Myocyte (in vitro differentiated cells): ENCODE measurements at places on chromosomes 6 and 20. TPM values are rescaled to one million over a fixed set of nuclear protein-coding genes. Genes with fewer than 3 reads are reported as not detected.

- no peak for DNase-seq
Measured at GRCh38 chr6:105896821-105897095, 189.4 kb upstream of the PRDM1 start.

DNA sequence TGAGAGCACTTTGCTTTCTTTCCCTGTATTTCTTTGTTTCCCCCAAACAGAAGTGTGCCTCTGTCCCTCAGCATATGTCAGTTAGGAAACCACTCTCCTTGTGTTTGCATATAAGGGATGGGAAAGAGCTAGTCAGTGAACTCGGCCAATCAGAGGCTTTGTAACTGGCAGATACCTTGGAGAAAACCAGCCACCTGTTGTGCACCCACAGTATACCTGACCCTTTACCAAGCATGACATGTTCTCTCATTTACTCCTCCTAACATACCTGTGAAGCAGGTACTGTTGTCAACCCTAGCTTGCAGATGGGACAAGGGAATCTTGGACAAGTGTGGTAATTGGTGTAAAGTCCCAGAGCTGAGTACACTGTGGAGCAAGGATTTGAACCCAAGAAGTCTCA, 96.1 kb upstream of the FAM8A1 start:
- no peak for DNase-seq

- no peak for DNase-seq
Measured at GRCh38 chr6:170145272-170145592, 145.6 kb downstream of the DLL1 start.

LHFPL5 gene
- total RNA-seq, result not detected in 2 replicates

DNA sequence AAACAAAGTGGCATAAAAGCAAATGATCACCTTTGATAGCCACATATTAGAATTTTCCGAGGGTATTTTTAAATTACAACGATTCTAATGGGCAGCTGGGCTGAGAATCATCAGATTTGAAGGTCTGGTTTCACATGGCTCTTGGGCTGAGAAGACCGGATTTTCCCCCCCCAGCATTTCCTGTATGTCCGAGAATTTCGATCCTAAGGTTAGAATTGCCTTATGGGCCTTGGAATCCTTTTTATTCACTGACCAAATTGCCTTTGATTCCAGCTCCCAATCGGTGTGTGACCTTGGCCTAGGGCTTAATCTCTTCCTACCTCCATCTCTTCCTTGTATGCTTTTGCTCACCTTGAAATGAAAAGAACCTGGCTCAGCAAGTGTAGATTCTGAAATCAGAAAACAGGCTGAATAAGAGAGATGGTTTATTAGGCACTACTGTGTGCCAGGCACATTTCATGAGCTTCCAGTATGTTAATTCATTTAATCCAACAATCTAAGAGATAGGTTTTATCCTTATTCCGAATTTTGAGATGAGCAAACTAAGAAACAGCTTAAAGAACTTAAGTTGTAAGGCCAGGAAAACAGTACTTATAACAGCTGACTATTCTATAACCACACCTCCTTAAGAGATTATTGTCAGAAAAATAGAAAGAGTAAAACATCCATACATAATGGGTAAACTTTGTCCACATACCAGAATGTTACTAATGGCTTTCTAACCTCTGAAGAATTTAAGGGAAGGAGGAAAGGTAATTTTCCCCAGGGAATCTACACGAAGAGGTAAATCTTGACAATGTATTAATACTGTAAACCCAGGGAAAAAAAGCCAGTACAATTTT, 39.4 kb downstream of the HFE start:
- no peak for DNase-seq

WFDC12 gene
- total RNA-seq, result not detected in 2 replicates

ZNF292 gene
- total RNA-seq, result 17.2 and 21.5 TPM in 2 replicates
